WERI-Rb-1 (cell line): ENCODE measurements at places on chromosomes 16 and 17.

- DNase-seq = no peak
These were observed 304.3 kb downstream of the HS3ST4 start for GRCh38 chr16:25996052-25996451.

DNA sequence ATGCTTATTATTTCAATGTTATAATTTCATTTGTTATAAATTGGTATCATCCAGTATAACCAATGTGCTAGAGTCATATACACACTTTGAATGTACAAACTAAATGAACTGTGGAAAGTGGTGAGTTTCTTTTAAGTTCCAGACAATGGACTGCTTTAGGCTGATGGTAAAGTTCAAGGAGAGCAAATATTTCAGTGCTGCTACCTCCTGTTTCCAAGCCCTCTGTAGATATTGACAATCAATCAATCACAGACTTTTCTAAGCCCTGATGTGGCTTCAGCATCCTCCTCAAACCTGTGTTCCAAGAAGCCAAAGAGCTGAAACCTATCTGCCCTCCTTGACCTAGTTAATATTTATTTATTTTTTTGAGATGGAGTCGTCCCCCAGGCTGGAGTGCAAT, 28.2 kb upstream of the SREBF1 start:
- DNase-seq = no peak

DNA sequence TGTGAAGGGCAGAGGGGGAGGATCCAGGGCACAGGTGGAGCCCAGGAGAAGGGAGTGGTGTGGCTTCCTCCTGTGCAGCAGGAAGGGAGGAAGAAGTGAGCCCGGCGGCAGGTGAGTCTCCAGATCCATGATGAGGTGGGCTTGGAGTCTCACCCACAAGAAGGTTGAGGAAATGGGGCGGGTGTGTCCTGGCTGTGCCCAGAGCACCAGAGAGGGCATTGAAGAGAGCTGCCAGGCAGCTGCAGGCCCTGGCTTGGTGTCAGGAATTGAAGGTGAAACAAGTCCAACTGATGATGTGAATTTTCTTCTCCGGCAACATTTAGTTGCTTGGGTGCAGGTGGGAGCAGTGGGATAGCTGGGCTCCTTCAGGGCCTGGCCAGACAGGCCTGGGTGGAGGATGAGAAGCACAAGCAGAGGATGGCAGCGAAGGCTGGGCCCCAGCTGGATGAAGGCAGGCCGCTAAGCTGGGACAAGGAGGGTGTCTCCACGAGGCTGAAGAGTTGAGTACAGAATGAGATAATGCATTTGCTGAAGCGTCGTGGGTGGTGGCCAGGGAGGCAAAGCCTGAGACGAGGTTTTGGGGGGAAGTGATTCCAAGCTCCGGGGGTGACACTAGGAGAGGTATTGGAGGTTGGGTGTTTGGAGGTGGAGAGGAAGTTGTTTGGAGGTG, 18.3 kb downstream of the NT5M start:
- DNase-seq = no peak

DNA sequence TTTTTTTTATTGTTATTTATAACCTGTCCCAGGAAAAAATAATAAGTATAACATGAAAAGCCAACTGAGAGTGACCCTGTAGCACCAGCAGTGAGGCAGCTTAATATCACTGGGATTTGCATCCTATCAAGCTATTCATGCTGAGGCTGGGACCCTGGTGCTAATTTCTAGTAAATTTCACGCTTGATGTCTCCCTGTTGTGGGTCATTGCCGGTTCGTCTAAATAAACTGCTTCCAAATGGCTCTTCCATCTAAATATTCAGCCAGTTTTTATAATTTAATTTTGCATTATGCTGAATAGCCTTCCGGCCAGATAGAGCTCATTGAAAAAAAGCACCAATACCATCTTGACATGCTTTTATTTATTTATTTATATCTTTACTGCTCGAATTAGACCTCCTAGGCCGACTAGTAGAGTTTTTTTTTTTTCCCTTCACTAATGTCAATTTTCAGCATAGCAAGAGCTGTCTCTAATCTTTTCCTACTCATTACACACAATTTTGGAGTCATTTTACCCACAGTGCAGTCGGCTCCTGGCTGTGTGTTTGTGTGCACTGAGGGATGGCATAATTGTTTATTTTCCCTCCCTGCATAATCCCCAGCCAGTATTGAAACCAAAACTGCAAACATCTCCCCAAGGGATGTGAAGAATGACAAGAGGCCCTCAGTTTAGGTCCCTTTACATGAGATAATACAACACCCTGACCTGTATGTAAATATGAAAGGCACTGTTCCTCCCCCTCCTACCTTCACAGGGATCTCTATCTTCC, 168.8 kb downstream of the AATF start:
- DNase-seq = no peak

- DNase-seq = no peak
These were observed 410.4 kb upstream of the MON1B start for GRCh38 chr16:76780556-76780955.

- no peak for DNase-seq
These were observed 128.1 kb upstream of the HS3ST4 start for GRCh38 chr16:25563700-25564099.

GRCh38 chr17:64291268-64291851, 28.3 kb upstream of the TEX2 start:
- peak; percentile 24 for DNase-seq

- DNase-seq = no peak
These were observed 16.4 kb downstream of the GRIN2C start for GRCh38 chr17:74843352-74843627.

DNA sequence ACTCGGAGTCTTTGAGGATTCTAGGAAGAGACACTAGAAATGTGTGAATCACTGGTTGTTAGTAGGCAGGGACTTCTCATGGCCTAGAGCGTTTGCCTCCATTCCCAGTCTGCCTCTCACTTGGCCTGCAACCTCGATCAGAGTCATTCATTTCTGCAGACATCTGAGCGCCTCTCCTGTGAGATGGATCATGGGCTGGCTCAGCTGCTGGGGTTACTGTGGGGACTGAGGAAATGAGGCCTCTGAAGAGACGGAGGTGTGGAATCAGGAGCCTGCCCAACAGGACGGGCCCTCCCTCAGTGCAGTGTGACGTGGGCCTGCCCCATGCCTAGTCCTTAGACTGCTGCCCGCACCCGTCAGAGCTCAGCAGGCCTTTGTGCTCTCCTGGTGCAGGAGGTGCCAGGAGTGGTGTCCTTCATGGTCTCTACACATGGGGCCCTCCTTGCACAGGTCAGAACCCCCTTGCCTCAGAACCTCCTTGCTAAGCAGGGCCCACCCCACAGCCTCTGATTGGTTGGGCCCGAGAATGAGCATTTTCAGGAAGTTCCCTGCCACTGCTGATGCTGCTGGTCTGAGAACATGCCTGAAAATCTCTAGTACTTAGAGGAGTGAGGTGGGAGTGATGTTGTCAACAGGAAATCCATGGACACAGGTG, 99.4 kb downstream of the NPIPB11 start:
- DNase-seq = no peak

- no peak for DNase-seq
These were observed 55.6 kb downstream of the CYLD start for GRCh38 chr16:50797456-50797855.

- DNase-seq = no peak
These were observed 1.8 kb upstream of the CBFA2T3 start for GRCh38 chr16:88978608-88979346.

- no peak for DNase-seq
These were observed 9.1 kb upstream of the THAP11 start for GRCh38 chr16:67833030-67833414.

DNA sequence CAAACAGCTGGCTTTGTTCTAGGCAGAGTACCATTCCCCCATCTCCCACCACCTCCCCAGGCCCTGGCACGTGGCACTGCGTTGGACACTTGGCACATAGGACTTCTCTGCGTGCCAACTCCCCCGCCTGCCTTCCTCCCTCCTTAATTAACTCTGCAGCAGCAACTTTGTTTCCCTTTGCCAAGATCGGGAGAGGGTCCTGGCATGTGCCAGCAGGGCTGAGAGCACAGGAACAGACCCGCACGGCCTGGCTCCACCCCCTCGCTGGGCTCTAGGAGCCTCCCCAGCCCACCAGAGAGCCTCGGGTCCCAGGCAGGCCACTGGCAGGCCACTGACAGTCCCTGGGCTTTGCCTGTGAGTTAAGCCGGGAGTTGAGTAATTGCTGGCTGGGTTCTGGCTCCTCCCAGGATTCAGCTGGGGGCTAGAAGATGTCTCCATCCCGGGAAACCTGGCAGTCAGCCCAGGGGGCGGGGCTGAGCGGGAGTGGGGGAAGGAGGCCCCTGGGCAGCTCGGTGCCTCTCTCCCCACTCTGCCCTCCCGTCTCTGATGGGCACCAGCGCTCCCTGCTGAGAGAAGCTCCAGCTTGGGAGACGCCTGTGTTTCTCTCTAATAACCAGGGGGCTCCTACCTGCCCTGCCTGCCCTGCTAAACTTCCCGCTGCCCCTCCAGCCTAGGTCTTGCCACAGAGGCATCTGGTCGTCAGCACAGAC, 224.0 kb upstream of the TNRC6C start:
- peak; percentile 99 for DNase-seq

GRCh38 chr16:88132836-88133506, 181.7 kb downstream of the BANP start:
- no peak for DNase-seq

DNA sequence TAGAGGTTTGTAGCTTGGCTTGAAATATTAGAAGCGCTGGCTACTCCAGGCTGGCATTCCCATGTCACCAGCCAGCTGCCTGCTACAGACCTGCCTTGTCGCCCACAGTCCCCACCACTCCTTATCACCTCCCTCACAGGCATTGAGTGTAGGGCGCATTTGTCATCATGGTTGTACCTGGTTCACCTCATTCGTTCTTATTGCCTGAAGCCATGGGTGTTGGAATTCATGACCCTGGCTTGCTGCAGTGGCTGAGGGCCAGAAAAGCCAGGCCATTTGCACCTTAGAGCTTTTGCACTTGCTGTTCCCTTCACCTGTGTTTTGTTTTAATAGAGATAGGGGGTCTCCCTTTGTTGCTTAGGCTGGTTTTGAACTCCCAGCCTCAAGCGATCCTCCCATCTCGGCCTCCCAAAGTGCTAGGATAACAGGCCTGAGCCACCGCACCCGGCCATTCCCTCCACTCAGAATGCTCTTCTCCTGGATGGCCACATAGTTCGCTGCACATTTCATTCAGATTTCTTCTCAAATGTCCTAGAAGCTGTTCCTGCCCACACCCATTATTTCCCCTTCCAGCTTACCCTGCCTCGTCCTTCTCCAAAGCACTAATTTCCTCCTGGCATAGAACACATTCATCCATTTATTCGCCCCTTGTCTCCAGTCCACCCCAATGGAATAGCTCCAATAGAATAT, 97.6 kb downstream of the C16orf78 start:
- DNase-seq = no peak

DNA sequence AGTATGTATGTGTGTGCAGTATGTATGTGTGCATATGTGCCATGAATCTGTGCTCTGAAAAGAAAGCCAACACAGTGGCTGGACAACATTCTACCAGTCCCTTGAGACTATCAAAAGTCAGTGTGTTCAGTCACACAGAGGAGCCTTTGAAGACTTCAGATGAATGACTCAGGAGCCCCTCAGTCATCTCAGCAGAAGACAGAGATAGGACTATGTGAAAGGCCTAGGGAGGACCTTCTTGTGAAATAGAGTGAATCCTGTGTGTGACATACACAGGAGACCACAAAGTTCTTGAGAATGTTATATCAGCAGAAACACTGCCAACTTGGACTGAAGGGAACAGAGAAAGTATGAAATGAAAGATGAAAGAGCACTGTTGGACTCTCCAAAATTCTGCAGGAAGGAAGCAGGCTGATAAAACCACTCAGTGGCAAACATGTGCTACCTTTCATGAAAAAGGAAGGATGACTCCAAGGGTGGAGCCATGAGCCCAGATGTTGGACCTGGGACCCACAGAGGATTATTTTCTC, 108.4 kb downstream of the METRNL start:
- DNase-seq = no peak

GRCh38 chr17:83064021-83064731, 15.2 kb upstream of the METRNL start:
- no peak for DNase-seq

- DNase-seq = no peak
These were observed at the start of gene IL32 for GRCh38 chr16:3065069-3065741. IL32 (plus strand) TSS chr16:3065640; CDS start chr16:3065812, 172 bp downstream.

DNA sequence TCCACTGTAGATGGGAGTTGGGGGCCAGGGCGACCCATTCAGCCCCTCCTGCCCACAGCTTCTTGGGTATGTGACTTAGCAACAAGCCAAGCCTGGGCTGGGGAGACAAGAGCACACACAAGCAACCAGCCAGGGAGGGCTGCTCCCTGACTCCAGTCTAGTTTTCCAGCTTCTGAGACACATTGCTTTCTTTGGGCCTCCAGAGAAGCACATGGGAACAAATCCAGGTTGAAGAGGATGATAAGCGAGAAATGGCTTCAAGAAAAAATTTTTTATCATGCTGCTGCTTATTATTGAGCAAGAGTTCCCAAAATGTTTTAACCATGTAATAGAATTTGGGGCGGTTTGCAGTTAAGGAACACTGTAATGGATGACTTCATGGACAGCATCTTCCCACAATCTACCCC, 173.7 kb downstream of the SOX9 start:
- DNase-seq = no peak

DNA sequence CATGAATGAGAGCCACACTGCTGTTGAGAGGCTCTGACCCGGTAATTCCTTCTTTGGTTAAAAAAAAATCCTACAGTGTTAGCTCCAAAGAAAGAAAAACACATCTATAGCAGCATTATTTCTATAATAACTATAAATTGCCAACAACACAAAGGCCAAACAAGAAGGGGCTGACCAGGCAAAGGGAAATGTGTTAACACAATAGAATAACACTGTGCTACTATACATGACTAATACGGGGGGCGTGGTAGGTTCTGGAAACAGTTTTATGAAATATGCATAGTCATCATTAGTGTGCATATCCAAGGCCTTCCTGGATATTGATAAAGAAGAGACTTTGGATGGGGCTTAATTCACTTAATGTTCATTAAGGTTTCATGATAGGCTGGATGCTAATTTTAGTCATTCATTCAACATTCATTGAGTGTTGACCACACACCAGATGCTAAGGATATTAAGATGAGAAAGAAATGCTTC, 50.0 kb upstream of the CCL1 start:
- DNase-seq = no peak

DNA sequence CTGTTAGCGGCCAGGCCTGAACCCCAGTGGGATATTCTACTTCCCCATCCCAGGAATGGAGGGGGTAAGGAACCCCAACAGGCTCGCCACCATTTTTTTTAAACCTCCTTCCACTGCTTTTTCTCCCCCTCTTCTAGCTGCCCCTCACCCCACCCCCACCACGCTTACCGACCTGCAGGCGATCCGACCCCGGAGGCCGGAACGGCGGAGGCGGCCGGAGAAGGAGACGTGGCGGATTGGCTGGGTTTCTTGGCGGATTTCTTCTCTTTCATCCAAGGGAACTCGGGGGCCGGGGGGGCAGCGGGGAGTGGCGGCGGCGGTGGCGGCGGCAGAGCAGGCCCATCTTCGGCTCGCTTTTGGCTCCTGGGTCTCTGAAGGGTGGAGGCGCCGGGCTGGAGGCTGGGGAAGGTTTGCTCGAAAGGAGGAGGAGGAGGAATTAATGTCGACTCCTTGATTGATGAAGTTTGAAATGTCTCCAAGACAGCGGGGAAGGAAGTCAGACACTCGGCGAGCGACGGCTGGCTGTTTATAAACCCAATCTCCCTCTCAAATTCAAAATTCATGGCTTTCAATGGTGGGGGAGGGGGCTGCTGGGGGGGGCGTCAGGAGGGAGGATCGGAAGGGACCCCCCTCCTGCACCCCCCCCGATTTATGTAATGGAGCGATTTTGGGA, 424 bp downstream of the HOXB2 start:
- DNase-seq = no peak
